CD14-positive monocyte (primary cell): ENCODE measurements at places on chromosomes 11 and 22.

DNA sequence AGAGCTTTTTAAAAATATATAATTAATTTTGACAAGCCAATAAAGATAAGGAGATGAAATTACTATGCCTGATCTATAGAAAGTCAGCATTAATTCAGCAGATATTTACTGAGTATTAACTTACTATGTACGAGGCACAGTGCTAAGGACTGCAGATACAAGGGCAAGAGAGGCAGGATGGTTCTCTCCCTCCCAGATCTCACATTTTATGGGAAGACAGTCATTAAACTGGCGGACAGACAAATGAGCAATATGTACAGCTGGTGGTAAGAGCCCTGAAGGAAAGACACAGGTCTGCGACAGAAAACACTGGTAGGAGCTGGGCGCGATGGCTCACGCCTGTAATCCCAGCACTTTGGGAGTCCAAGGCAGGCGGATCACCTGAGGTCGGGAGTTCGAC, 36.8 kb downstream of the MCHR1 start:
- no peaks in the 10 kb centered on the region for H3K27me3 ChIP-seq
- DNase-seq: no peak
- peaks cover 2% of the 10 kb centered on the region for H3K4me1 ChIP-seq
- no peak overlapping the region for H3K27ac ChIP-seq
- no peaks in the 10 kb centered on the region for H3K36me3 ChIP-seq
- no peak overlapping the region for H3K4me3 ChIP-seq

- no peak overlapping the region for H3K27ac ChIP-seq
- DNase-seq: no peak
- H3K27me3 ChIP-seq: no peaks in the 10 kb centered on the region
- H3K4me3 ChIP-seq: no peak overlapping the region
- H3K36me3 ChIP-seq: peaks cover 24% of the 10 kb centered on the region
- peaks cover 32% of the 10 kb centered on the region for H3K4me1 ChIP-seq
These were observed 5.3 kb downstream of the CDPF1 start for GRCh38 chr22:46244771-46245170.

DNA sequence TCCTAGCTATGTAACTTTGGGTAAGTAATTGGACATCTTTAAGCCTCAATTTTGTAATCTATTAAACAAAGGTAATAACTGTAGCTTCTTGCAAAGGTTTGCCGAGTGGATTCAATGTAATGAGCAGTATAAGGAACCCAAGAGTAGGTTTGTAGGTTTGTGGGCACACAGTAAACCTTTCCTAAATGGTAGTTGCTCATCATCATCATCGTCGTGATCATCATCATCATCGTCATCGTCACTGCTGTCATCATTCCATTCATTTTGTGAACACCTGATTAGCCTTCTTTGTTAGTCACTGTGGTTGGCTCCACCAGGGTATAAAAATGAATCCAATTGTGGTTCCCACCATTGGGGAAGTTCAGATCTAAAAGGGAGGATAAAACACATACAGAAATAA, 223.1 kb upstream of the KIRREL3 start:
- H3K4me3 ChIP-seq: no peak overlapping the region
- H3K27ac ChIP-seq: no peak overlapping the region
- no peaks in the 10 kb centered on the region for H3K27me3 ChIP-seq
- no peaks in the 10 kb centered on the region for H3K4me1 ChIP-seq

DNA sequence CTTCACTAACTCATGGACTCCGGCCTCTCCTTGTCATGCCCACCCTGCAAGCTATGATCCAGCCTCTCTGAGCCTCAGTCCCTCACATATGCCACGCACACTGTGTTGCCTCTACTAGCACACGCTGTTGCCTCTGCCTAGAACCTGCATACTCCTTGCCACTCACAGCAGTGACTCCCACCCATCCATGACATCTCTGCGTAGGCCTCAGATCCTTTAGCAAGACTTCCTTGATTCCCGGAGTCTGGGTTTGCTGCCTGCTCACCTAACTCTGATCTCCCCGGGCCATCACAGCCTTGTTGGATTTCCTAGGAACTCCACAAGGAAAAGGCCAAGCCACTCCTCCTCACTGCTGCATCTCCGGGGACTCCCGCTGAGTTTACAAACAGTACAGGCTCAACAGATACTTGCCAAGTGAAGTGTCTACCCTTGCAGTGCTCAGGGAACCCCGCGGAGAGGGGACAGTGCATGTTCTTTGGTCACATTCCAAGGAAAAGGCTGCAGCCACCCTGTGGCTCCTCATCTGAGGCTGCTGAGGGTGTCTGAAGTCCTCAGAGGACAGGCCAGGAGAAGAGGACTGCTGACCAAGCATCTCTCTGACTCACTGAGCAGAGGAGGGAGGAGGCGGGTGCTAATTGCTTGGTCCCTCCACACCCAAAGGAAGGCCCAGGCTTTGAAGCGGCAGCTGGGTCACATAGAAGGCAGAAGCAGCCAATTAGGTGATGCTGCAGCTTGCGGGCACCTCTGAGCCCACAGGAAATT, 42.4 kb upstream of the NAV2 start:
- peaks cover 16% of the 10 kb centered on the region for H3K4me1 ChIP-seq
- no peaks in the 10 kb centered on the region for H3K36me3 ChIP-seq
- H3K4me3 ChIP-seq: no peak overlapping the region
- no peak overlapping the region for H3K27ac ChIP-seq

DNA sequence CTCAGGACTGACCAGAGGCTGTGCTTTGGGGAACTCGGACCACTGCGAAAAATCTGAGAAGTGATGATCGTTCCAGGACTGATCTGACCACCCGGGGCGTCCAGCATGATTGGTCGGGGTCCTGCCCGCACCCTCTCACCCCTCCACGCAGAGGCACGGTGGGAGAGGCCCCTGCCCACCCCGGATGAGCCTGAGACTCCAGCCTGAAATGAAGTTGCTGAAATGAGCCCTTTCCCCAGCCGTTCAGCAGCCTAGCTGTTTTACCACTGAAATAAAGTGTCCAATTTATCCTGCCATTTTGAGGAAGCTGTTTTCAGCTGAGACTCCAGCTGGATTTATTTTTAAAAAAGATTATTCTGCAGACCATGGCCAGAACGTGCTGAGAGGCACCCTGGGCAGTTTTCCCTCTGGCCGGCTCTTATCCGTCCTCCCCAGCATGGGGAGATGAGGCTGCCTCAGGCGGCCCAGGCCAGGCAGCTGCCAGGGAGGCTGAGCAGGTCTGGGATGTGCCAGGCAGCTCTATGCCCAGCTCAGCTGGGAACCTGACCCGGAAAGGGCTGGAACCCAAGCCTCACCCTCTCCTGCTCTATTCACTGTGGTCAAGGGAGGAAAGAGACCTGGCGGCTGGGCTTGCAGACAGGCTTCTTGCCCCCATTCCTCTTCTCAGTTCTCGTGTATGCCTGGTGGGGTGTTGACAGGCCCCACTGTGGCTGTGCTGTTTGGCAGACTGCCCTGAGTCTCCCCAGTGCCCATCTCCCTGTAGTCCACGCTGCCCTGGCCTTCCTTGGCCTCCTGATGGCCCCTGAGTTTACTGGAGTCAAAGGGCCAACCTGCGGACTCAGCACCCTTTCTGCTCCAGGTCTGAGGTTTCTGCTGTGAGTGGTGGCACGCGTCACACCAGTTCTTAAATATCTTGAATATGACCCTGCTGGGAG, 161.0 kb upstream of the B3GAT1 start:
- no peak overlapping the region for H3K27ac ChIP-seq
- H3K27me3 ChIP-seq: no peaks in the 10 kb centered on the region
- H3K4me3 ChIP-seq: no peak overlapping the region
- no peak for DNase-seq
- H3K36me3 ChIP-seq: no peaks in the 10 kb centered on the region
